ENCODE measurements at places on chromosomes 2 and 18.

DNA sequence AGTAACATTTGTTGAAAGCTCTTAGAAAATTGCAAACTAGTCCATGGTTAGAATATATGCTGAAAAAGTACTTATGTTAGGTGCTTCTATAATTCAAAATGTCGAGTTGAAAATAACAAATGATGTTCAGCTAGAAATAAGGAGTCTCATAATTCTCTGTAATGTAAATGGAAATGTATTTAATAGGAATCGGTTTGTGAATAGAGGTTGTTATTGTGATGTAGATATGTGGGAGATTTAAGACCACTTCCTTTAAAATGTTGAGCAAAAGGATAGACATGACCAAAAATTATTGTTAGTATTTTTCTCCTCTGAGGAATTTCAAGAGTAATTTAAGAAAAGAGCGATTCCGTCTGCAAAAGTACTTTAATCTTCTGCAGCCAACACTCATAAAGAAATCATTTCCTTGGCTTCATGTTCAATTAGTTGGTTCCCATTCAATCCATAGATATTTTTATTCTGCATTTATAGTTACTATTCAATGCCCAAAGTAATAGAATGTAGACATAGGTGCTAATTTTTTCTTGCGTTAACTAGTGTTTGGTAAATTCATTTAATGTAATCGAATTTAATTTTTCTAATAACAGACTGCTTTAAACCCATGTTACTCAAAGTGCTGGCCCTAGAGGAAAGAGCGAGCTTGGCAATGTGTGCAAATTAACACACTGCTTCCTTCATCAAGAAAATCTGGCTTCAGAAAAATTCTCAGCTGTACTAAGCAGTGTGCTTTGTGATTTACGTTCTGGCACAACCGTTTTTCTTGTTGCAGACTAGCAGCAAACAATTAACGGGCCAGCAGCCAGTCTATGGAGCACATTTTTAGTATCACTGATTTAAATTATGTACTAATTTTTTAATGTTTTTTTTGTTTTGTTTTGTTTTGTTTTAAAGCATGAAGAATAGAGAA, 32.2 kb downstream of the FN1 start:
- DNase-seq = no peak

DNA sequence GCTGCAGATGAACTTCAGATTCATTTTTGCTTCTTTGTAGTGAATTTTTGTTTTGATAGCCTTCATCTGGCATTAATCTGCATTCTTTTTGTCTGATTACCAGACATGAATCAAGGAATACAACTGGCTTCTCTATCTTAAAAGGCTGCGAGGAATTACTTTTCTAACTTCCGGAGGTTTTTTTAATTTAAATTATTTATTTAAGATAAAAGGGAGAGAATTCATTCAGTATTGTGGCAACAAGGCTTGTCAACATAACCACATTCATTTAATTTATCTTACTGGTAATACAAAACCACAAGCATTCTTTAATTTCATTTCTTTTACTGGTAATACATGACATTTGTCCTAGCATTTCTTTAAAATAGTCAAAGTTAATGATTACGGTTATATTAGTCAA, 36.0 kb downstream of the CSRNP3 start:
- no peak for DNase-seq

DNA sequence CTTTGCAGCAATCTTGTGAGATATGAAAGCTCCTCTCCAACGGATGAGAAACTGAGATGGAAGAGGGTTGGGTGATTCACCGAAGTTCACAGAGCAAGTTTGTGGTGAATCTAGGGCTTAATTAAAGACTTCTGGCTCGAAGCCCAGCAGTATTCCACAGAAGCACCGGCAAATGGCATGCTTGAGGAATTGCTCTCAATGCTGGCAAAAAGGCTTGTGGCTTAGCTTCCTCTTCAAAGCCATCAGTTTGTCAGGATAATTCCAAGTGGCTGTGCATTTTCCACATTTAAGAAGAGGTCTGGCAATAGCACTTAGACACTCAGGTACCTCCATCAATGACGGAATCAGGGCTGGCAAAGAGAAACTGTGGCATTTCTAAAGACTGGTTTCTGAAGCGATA, 98.7 kb upstream of the SLC66A3 start:
- peak; percentile 77 for DNase-seq

- peak; percentile 70 for DNase-seq
Observed at GRCh38 chr2:187689372-187689771, 135.1 kb upstream of the TFPI start.

Data from HT-29 (cell line).